Esophagus squamous epithelium (tissue), 5 donors: ENCODE measurements at places on chromosomes 11 and 22.

- no peak for DNase-seq
Measured at GRCh38 chr11:120658071-120658423, 146.5 kb downstream of the GRIK4 start.

GRCh38 chr11:64855596-64856304, 11.3 kb upstream of the CDC42BPG start:
- DNase-seq = no peak

- no peak for DNase-seq
Measured at GRCh38 chr11:46445192-46445919, 53.8 kb upstream of the CHRM4 start.

DNA sequence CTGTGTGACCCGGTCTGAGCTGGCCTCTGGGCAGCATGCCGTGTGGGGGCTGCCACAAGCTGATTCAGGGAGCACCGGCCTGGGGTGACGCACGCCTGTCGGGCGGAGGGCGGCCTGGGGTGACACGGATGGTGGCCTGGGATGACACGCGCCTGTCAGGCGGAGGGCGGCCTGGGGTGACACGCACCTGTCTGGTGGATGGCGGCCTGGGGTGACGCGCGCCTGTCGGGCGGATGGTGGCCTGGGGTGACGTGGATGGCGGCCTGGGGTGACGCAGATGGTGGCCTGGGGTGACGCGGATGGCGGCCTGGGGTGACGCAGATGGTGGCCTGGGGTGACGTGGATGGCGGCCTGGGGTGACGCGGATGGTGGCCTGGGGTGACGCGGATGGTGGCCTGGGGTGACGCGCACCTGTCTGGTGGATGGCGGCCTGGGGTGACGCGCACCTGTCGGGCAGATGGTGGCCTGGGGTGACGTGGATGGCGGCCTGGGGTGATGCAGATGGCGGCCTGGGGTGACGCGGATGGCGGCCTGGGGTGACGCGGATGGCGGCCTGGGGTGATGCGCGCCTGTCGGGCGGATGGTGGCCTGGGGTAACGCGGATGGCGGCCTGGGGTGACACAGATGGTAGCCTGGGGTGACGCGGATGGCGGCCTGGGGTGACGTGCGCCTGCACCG, 21.5 kb downstream of the PTDSS2 start:
- DNase-seq = no peak

GRCh38 chr11:1435820-1436467, 46.2 kb downstream of the BRSK2 start:
- DNase-seq = no peak

DNA sequence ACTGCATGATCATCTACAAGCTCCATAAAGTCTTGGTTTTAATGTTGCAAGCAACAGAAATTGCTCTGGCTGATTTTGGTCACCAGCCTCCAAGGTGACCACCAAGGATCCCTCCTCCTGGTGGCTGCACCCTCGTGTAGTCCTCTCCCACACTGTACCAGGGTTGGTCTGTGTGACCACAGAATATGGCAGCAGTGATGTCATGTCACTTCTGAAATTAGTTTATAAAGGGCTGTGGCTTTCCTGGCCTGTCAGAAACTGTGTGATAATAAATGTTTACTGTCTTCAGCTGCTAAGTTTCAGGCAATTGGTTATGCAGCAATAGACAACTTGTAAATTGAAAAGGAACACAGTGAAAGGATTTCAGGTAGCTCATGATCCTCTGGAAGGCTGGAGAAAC, 5.3 kb upstream of the PRDM11 start:
- no peak for DNase-seq

GRCh38 chr11:108944471-108945178, 279.8 kb downstream of the DDX10 start:
- DNase-seq = no peak

- DNase-seq = no peak
Measured at GRCh38 chr22:50545522-50546325, at the start of gene KLHDC7B. Gene KLHDC7B (plus strand): TSS chr22:50545899. CDS start chr22:50546244, 345 bp downstream.

DNA sequence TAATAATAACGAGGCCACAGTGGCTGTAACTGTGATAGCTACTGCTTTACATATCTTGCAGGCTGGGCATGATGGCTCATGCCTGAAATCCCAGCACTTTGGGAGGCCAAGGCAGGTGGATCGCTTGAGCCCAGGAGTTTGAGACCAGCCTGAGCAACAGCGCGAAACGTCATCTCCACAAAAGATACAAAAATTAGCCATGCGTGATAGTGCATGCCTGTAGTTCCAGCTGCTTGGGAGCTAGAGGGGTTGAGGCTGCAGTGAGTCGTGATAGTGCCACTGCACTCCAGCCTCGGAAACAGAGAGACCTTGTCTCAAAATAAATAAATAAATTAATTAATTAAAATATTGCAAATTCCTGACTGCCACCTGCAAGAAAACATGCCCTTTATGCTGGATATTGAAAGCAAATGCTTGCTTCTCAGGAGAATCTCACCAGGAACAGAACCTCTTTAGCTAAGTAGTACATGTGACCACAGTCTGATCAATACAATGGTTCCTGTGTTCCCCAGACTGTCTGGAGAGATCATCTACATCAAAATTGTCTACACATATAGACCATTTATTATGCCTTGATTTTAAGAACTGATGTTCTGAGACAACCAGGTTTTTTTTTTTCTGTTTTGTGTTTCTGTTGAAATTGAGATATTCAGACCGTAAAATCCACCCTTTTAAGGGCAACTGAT, 6.3 kb downstream of the ZBTB3 start:
- DNase-seq = no peak

DNA sequence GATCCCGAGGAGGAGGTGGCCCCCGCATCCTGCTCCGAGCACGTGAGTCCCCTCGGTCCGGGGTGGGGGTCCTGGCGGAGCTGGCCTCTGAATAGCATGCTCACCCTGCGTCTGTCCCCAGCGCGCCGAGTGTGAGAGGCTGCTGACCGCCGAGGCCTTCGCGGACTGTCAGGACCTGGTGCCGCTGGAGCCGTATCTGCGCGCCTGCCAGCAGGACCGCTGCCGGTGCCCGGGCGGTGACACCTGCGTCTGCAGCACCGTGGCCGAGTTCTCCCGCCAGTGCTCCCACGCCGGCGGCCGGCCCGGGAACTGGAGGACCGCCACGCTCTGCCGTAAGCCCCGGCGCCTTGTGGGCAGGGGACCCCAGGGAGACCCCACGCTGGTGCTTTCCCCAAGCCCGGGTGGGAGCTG, 3.5 kb downstream of the MUC2 start:
- DNase-seq = no peak

DNA sequence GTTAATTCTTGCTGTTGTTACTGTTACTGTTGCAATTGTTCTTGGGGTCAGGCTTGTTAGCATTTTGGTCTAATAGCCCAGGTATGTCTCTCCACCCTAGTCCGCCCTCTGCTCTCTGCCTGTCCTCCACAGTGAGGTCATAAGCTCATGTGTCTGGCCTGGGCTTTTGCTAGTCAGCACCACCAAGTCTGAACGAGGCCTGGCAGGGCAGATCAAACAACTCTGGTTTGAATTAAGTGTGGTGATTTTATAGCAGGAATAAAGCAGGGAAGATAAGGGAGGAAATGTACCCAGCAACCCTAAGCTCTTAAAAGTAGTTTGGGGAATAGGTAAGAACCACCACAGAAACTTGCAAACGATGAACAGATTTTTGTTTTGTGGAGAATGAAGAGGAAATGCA, 98.7 kb downstream of the ABTB2 start:
- no peak for DNase-seq

DNA sequence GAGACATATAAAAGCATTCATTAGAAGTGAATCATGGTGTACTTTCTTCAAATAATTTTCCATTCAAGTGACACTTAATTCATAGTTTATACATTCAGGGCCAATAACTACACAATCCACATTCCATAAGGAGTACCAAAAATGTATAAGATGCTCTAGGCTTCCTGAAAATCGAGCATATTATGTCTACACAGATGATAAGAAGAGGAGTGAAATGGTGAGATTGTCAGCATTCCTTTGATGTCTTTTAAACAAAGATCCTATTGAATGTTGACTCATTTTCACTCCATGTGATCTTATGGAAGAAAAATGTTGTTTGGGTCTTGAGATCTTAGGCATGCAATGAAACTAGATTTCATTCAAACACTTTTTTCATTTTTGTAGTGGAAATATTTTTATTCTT, 843.2 kb downstream of the KCNA4 start:
- no peak for DNase-seq

DNA sequence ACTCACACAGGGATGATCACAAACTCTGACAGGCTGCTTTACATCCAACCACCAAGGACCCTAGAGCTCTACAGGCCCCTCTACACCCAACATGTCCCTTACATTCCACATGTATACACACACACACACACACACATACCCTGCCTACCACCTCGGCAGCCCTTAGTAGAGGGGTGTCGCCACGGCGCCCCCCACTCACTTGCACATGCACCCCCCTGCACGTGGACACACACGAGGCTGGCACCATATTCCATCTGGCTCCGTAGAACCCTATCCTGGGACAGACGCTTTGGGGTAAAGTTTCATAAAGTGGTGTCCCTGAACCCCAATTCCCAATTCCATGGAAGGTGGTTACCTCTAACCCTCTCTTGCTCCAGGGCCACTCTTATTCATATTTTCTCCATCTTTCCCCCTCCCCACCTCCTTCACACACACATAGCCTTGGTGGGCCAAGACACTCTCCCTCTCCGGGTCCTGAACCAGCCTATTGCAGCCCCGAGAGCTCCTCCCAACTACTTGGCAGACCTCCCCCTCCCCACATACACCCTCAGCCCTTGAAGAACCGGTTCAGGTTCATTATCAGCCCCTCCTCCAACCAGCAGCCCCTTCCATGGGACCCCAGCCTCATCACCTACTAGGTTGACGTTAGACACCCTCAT, 809 bp downstream of the PDE2A start:
- DNase-seq = no peak

DNA sequence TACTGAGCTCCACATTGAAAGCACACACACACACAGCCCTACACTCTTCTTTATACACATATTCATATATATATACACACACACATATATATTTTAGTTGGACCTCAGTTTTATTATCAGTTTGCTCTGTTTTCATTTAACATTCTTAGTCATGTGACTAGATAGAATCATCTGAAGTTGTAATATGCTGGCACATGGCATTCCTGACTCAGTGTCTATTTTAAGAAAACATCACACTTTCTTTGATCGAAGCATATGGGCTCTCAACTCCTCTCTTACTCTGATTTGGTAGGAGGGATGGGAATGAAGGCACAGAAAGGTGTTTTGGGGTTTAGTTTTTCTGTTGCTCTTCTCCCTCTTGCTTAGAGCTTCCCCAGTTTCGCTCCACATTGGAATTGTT, 24.8 kb downstream of the AMOTL1 start:
- no peak for DNase-seq

- DNase-seq = no peak
Measured at GRCh38 chr11:69911310-69912160, 92.3 kb upstream of the FGF3 start.

GRCh38 chr11:35288309-35288708, 131.0 kb downstream of the SLC1A2 start:
- DNase-seq = no peak

DNA sequence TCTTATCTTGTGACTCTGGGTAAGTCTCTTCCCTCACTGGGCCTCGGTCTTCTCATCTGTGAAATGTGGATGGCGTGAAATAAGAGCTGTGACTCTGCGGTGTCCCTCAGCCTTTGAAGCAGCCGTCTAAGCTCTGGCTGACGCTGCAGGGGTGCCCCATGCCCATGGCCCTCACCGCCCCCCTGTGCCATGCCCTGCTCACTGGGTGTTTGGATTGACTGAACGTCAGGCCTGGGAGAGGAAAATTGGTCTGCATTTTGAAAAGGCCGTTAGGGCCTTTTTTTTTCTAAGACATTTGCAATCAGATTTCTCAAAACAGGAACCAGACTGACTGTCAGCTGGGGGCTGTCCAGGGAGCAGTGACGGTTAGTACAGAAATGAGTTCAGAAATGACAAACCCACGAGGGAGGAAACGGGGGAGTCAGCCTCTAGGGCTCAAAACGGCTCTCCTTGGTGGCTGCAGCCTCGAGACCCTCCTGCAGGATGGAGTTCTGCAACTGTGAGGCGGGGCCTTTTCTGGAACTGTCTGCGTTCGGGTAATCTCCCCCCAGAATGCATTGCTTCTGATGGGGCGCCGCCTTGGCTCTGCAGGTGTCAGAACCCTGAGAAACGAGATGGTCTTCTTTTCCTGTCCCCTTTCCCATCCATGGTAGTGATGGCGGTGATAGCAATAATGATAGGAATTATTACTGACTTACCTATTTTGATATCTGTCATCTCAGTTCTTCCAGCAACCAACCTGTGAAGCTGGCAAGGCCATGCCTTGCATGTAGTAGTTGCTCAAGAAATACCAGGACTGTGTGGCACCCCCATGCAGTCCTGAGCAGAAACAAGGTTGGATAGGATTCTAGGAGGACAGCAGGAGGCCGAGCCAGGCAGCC, 2.0 kb downstream of the GRK2 start:
- no peak for DNase-seq

- no peak for DNase-seq
Measured at GRCh38 chr11:86954269-86955110, 705 bp downstream of the FZD4 start.

DNA sequence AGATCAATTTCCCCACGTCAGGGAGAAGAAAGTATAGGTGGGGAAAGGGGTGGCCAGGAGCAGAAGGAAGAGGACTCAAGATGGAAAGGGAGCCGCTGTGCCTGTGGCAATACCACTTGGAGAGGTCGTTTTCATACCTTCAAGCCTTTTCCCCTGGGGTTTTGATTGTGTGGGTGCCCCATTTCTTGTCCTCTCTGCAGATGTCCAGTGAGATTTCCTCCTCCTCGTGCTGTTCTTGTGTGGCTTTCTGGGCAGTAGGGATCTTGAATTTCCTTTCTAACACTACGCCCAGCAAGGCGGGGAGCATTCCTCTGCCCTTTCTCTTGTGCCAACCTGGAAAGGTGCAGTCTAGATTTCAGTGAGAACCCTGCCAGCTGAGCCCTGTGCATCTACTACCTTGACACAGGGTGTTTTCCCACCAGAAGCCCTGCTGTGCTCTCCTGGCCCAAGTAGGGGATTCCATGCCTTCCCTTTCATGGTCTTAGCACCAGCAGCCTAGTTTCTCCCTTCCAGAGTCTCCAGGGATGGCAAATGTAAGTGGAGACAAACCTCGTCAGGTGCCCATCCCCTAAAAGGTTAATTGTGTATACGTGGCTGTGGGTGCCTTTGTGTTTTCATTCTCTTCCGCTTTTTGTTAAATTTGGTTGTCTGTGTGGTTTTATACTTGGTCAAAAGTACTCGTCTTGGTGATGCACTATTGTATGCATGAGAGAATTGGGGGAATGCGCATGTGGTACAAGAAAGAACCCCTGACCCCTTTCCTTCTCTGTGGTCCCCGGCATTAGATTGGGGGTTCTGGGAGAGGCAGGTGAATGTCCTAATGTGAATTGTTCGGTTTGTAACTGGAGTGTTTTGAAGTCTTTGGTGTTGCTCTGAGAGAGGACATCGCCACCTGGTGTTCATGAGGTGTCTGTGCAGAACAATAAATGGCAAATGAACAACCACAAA, 71.4 kb upstream of the MPEG1 start:
- DNase-seq = no peak

- DNase-seq = no peak
Measured at GRCh38 chr22:30894371-30894740, 74.2 kb downstream of the MORC2 start.

GRCh38 chr11:99918761-99919160, 768.3 kb upstream of the ARHGAP42 start:
- no peak for DNase-seq

GRCh38 chr11:75663808-75664207, 5.0 kb downstream of the MAP6 start:
- no peak for DNase-seq

- DNase-seq = no peak
Measured at GRCh38 chr11:76071090-76071489, 135.2 kb downstream of the WNT11 start.
